ENCODE measurements at places on chromosomes 1 and 21.

DNA sequence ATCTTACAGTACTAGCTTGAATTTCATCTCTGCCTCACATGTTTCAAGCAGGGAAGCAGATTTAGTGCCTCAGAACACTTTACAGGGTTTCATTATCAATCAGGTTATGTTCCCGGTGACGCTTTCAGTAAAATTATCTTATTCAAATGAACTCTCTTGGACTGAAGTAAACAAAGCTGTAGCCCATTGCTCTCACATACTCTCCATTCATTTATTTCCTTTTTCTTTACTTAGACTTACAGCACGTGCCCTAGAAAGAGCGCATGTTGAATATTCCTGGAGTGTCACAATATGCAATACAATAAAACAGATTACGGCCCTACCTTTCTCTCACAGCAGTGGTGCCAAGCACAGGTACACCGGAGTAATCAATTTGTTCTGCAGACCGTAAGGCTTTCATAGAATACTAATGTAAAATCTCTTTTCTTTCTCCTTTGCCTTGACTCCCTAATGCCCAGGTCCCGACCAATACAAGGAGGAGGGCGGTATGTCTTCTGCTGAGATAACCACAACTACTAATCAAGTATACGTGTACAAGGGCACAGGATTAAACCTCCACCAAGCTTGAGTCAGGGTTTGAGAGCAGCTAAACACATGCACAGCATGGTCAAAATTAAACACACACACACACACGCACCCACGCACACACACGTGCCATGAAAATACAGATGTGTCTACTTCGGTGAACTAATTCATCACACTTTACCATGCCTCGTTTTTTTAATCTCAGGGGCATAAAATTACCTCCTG lies 62.8 kb downstream of the NRIP1 start:
- no peak for DNase-seq

GRCh38 chr1:224447251-224447650 lies 12.7 kb upstream of the WDR26 start:
- DNase-seq = peak; percentile 79

DNA sequence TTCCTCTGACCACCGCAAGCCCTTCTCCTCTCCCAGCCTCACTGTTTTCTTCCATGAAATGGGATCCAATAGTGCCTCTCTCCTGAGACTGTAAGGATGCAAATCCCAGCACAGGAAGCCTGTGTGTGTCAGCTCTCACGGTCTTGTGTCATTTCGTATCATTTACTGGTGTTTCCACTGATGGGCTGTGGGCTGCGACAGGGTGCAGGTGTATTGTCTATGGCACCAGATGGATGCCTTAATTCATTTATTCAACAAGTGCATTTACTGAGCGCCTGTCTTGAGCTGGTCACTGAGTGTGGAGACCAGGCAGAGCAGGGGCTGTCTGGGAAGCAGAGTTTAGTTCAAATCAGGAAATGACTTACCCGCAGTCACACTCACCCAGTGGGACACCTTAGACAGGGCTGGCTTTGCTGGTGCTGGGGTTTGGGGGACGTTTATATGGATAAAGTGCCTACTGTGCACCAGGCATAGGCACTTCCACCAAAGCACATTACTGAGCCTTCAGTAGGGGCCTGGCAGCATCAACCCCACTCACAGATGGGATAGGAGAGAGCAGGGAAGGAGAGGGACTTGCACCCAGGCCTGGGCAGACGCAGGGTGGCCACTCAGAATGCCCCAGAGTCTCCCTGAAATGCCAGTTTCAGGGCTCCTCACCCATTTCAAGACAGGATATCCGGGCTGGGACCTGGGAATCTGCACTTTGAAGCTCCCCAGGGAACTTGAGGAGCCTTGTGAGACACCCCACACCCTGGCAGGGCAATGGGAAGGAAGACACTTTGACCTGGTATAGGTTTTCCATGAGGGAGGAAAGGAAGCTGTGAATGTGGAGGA lies 398.9 kb downstream of the MATN1 start:
- no peak for DNase-seq

- no peak for DNase-seq
Measured at GRCh38 chr1:54604051-54604450, 19.3 kb downstream of the FAM151A start.

- no peak for DNase-seq
Measured at GRCh38 chr1:214354440-214355148, 73.6 kb downstream of the SMYD2 start.

- DNase-seq = no peak
Measured at GRCh38 chr1:204751480-204751879, 65.9 kb upstream of the LRRN2 start.

GRCh38 chr1:41073971-41074370 lies 52.4 kb upstream of the SLFNL1 start:
- DNase-seq = peak; percentile 42

DNA sequence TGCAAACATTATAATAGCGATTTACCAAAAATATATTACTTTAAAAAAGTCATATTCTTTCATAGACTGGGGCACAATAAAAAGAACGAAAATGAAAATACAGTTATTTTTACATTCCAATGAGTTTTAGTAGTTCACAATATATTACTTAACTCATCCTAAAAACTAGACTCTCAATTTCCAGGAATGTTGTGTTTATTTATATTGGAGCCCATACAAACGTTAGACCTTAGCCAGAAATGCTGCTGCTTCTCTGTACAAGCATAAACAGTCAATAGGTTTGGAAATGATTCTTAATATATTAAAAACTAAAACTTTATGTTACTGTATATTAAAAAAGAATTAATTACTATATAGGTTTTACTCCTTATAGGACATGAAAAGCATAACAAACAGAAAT lies 302.3 kb downstream of the BRINP3 start:
- no peak for DNase-seq
